ENCODE measurements at places on chromosomes 3 and 15.

- no peak for DNase-seq
Measured at GRCh38 chr3:69357196-69357595, 28.7 kb downstream of the FRMD4B start.

- DNase-seq, result peak; percentile 21
Measured at GRCh38 chr15:25439369-25439836, 579 bp upstream of the UBE3A start.

- DNase-seq, result peak; percentile 57
Measured at GRCh38 chr15:51621936-51622603, 501 bp downstream of the DMXL2 start.

DNA sequence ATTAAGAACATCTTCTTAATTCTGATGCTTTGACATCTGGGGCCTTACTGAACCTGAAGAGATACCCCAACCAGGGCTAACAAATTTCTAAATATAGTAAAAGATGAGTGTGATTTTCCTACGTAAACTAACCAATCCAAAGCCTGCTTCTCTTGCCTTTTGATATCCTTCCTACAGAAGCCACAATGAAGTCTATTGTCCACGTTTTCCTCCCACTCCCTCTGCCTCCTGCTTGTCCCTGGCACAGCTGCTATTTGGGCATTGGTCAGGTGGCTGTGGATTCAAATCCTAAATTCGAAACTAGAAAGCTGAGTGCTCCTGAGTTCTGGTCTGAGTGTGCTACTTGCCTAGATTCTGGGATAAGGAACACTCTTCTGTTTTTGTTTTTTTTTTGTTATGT lies 17.4 kb upstream of the MKRN3 start:
- DNase-seq, result no peak

- DNase-seq, result peak; percentile 80
Measured at GRCh38 chr15:88375234-88375927, 91.8 kb downstream of the MRPL46 start.

DNA sequence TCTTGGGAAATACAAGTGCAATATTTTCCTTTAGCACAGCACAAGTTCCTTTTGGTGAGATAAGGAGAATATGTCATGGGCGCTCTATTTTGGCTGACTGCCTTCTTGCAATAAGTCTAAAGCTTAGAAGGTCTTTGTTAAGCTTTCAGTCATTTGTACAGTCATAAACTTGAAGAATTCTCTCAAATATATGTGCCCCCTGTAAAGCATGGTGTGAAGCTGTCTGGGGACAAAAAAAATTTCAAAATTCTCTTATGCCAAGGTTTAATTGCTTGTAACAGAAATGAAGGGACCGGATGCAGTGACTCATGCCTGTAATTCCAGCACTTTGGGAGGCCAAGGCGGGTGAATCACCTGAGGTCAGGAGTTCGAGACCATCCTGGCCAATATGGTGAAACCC lies 21.7 kb upstream of the ARID3B start:
- DNase-seq, result no peak

- DNase-seq, result peak; percentile 37
Measured at GRCh38 chr3:152197451-152197850, 71.3 kb upstream of the MBNL1 start.

All from AG10803 (cell line).